CD4-positive, alpha-beta T cell treated with Interleukin-1 beta for 1 hour (primary cell): ENCODE measurements at places on chromosomes 6 and 20.
A peak's percentile ranks its signal among the peaks of the same experiment; 100 is the strongest.

DNA sequence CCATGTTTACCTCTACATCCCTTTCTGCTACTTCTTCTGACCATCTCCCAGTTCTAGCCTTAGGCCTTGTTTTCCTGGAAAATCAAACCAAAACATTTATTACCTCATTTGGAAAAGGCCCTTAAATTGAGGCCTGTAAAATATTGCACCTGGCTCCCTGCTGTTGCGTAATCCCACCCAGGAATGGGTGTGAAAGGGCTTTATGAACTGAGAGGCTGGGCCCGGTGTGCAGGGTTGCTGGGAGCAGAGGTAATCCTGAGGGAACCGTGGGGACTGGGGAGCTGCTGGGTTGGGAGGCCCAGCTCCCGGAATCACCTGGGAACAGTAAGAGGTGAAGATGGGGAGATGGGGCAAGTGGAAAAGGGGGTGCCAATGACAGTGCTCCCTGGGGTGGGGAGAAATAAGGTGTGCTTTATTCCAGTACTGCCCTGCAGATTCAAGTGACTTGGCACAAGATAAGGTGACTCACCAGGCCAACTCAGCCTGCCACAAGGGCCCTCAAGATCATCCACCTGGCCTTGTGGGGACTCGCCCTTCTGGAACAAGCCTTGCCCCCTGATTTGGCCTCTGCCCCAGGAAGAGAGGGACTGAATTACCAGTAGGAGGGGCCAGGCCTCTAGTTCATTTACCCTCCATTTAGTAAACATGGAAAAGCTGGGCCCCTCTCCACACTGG, 44.2 kb downstream of the KCNK5 start:
- no peak for DNase-seq

GRCh38 chr6:42569102-42570028, 5.5 kb downstream of the UBR2 start:
- no peak for DNase-seq

GRCh38 chr6:15264412-15264811, 18.5 kb downstream of the JARID2 start:
- no peak for DNase-seq

- DNase-seq, result no peak
Observed at GRCh38 chr20:44098657-44099056, 88.3 kb downstream of the JPH2 start.

GRCh38 chr20:17759449-17759848, 59.7 kb downstream of the BANF2 start:
- DNase-seq, result no peak

GRCh38 chr6:98027898-98028297, 744.9 kb upstream of the MMS22L start:
- no peak for DNase-seq

GRCh38 chr20:57316795-57317201, 12.8 kb upstream of the SPO11 start:
- no peak for DNase-seq

GRCh38 chr6:83867527-83868161, 8.2 kb downstream of the CYB5R4 start:
- no peak for DNase-seq

DNA sequence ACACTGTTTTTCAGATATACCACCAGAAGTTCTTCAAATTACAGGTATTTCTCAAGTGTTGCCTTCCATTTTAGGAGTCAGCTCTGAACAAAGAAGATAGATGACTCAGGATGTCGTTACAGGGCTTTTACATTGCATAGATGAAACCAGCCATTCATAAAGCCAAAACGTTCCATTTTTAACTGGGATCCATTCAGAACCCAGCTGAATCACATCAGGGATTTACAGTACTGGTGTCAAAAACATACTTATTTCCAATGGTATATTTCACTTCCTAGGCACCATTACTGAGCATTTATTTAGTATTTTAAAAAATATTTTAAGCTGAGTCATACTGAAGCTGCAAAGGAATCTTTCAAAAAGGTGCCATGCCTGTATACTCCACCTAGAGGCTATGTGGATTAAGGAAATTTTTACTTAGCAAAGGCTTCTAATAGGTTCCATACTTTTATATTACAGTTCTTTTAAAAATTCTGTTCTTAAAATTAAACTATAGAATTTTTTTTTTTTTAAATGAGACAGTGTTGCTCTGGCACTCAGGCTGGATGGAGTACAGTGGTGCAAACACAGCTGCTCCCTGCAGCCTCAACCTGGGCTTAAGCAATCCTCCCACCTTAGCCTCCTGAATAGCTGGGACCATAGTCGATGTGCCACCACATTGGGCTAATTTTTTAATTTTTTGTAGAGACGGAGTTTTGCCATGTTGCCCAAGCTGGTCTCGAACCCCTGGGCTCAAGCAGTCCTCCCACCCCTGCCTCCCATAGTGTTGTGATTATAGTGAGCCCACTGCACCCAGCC, 2.6 kb downstream of the ASF1A start:
- no peak for DNase-seq

DNA sequence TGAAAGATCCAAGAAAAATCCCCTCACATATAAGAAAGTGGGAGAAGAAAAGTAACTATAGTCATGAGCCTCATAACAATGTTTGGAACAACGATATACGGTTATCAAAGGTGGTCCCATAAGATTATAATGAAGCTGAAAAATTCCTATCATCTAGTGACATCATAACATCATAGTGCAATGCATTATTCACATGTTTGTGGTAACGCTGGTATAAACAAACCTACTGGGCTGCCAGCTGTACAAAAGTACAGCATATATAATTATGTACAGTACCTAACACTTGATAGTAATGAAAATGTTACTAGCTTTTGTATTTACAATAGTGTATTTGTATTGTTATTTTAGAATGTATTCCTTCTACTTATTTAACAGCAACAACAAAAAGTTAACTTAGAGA, 240.7 kb downstream of the RNGTT start:
- no peak for DNase-seq

DNA sequence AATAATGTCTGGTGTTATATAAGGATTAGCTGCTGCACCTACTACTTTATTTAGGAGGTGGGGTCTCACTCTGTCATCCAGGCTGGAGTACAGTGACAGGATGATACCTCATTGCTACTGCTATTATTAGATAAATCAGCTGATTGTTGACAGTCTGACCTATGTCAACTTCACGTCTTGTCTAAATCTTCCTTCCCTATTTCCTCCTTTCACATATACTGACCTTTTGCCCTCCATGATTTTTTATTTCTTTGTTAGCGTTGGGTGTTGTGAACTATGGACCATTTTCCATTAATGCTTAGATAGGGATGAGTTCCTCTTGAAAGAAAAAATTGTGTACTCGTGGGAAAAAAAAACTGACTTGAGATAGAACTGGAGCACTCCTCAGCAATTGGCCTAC, 109.9 kb upstream of the BEND6 start:
- no peak for DNase-seq

DNA sequence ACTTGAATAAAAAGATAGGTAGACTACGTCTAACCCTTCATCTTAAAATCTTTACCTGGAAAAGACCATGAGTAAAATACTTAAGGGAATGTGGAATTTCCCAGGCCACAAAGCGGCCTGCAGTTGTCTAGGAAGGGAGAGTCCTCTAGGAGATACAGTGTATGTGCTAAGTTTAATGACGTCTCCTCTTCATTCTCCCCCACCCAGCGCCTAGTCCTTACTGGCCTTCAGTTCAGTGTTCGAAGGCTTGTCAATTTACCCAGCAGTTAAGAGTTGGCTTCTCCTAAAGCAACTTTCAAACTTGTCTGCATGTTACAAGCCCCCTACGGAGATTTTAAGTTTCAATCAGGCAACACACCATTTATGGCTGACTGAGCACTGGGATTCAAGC, 35.2 kb downstream of the HFE start:
- DNase-seq, result no peak

DNA sequence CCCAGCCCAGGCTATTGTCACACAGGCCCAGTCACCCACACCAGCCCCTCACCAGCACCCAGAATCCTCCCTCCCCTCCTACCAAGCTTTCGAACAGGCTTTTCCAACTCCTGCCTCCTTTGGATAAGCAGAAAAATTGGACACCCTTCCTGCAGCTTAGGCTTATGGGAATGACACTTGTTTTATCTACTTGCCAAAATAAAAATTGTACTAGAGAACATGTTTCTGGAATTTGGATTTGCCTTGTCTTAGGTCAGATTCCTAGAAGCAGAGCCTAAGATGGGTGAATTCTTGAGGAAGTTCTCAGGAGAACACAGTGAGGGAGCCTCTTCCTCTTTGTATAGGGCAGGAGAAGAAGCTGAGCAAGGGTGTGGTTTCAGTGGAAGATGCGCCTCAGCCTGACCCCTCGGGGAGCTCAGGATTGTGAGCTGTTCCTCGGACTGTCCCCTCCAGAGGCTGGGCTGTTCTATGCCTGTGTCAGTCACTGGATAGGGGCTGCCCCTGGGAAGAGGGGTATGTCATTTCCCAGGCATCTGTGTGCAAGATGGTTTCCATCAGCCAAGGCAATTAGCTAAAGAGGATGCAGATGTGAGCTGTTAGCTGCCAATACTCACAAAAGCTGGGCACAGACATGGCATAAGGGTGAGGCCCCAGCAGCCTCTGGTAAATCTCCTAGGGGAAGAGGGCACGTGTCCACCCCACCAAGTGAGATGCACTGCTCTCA, 33.9 kb downstream of the ITPR3 start:
- DNase-seq, result no peak

GRCh38 chr20:33730946-33731692, 677 bp upstream of the ZNF341 start:
- no peak for DNase-seq

GRCh38 chr20:16528078-16528477, 45.2 kb downstream of the KIF16B start:
- DNase-seq, result no peak

DNA sequence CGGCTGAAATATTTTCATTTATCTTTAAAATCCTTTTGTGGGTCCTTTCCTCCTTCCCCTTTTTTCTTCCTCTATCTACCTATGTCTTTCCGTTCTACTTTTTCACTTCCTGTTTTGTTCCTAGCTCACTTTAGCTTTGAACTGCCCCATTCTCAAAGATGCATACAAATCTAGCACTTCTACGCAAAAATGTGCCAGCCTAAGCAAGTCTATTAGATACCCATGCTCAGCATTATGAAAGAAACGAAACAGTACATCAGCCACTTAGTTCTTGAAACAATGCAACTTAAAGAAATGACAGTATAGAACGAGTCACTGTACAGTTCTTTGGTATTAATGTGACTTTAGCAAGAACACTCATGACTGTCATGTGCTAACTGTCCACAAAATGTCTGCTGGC, 47.3 kb upstream of the MARCKS start:
- peak; percentile 0 for DNase-seq

GRCh38 chr6:24775520-24776058, 852 bp downstream of the GMNN start:
- peak; percentile 20 for DNase-seq

- DNase-seq, result no peak
Observed at GRCh38 chr6:127950566-127951145, 49.8 kb upstream of the THEMIS start.
